Foreskin keratinocyte (primary cell): ENCODE measurements at places on chromosomes 2 and 18. TPM values are rescaled to one million over a fixed set of nuclear protein-coding genes. Genes with fewer than 3 reads are reported as not detected.

The C2orf66 gene
- 0.06 TPM in 2 replicates for polyA plus RNA-seq

The CHST9 gene
- polyA plus RNA-seq, result not detected in 2 replicates

The HOXD13 gene
- not detected in 2 replicates for polyA plus RNA-seq

The ACMSD gene
- not detected in 2 replicates for polyA plus RNA-seq

The CROCC2 gene
- polyA plus RNA-seq, result not detected in 2 replicates

The RELCH gene
- 3.6 and 4.6 TPM in 2 replicates for polyA plus RNA-seq

The IL18RAP gene
- not detected in 2 replicates for polyA plus RNA-seq

The RAX gene
- not detected in 2 replicates for polyA plus RNA-seq

The KIAA2012 gene
- not detected in 2 replicates for polyA plus RNA-seq

The ANO7 gene
- polyA plus RNA-seq, result 0.62 and 0.63 TPM in 2 replicates

The SRD5A2 gene
- not detected in 2 replicates for polyA plus RNA-seq

The FKBP1B gene
- polyA plus RNA-seq, result 20.3 and 23.6 TPM in 2 replicates

The ALKAL2 gene
- polyA plus RNA-seq, result not detected in 2 replicates

GRCh38 chr18:78238404-78239089 lies 741.1 kb upstream of the SALL3 start:
- DNase-seq, result no peak

- DNase-seq, result no peak
Measured at GRCh38 chr2:135311268-135311667, 219.8 kb downstream of the ZRANB3 start.

DNA sequence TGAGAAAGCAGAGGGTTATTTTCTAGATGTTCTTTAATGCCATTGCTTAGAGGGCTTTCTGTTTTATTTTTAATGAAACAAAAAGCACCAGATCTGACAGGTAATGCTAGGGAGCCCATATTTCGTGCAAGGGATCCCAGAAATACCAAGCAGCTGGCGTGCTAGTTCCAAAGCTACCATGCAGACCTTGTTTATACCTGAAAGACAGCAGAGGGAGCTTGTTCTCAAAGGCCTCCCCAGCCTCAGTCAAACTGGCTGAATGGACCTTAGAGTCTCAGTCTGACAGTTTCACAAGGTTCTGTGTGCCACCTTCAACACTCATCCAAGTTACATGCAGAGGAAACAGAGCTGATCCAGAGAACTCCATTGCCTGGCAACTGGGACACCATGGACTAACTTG lies 48.6 kb downstream of the GALNT14 start:
- DNase-seq, result no peak

DNA sequence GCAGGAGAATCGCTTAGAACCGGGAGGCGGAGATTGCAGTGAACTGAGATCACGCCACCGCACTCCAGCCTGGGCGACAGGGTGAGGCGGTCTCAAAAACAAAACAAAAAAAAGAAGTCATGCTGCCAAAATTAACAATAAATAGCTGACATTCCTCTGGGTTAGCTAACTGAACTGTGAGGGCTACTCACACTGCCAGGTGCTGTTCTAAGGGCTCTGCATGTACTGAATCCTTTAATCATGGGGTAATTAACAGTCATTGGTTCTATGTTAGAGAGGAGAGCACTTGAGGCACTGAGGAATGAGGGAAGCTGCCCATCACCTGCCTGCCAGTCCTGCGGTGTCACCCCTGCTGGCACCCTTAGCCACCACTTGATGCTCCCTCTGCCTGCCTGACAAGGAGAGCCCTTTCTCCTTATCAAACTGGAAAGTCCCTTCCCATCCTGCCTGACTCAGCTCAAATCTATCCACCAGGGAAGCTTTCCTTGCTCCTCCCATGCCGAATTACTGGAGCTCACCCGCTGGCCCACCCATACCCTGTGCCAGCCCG lies 73.0 kb upstream of the RIOK3 start:
- peak; percentile 49 for DNase-seq

DNA sequence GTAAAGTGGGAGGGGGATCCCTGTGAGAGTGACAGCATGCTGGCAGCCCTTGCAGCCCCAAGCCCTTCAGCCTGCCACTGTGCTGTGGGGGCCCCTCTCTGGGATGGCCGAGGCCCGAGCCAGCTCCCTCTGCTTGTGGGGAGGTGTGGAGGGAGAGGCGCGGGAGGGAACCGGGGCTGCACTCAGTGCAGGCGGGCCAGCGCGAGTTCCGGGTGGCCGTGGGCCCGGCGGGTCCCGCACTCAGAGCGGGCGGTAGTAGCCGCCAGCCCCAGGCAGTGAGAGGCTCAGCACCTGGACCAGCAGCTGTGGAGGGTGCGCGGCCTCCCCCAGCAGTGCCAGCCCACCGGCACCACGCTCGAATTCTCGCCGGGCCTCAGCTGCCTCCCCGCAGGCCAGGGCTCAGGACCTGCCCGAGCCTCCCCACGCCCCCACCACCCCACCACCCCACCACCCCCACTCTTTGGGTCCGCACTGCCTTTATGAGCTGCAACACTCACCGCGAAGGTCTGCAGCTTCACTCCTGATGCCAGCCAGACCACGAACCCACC lies 208.1 kb downstream of the CDH19 start:
- DNase-seq, result no peak

DNA sequence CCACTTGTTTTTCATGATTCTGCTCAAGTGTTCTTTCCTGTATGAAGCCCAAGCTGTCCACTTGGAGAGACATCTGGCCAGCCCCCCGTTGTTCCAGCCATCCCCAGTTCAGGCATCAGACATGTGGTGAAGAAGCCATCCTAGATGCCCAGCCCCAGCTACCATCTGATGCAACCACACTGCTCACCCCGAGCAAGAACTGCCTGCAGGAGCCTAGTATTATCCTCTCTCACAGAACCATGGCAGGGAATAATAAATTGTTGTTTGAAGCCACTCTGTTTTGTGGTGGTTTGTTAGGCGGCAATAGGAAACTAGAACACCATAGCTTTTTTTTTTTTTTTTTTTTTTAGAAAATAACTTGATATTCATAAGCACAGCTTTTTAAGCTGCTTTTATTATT lies 19.5 kb upstream of the DARS1 start:
- DNase-seq, result no peak

DNA sequence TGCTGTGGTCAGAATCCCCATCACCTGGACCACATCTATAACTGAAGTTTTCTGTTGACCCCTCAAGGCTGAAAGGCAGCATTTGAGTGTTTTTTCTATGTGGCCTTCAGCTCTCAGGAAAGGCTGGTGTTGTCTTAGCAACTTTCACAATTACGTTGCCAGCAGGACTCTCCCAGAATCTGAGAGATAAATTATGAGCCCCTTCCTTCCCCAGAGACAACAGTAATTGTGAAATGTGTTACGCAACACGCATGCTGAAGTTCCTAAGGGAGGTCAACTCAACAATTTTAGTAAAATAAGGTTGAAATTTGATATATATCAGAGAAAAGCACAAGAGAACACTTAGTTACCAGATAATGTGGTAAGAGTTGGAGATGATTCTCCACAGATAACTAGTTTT lies 216.5 kb upstream of the SLC8A1 start:
- DNase-seq, result no peak

DNA sequence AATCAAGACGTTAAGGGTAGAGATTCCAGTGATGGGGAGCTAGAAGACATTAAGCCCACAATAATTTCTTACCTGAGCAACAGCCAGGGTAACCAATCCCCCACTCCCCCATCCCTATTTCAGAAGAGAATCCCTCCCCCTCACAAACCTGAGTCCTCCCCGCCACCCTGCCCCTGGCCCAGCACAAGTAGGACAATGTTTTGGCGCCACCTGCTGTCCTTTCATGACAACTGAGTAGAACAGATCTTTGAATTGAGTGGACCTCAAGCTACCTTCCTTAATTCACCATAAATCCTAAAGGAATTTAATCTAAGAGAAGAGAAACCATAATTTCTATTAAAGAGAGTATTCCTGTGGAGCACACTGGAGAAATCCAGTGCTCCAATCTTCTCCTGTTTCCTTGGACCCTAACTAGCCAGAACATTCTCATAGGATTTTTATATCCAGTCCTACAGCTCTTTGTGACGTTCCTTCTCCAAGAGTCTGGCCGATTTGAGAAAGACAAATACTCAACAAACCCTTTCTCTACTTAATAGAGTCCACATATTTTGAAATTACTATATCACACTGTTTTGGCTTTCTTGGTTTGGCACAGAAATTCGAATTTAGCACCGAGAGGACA lies 41.1 kb downstream of the NHEJ1 start:
- peak; percentile 10 for DNase-seq

- no peak for DNase-seq
Measured at GRCh38 chr2:86791573-86791972, 860 bp upstream of the CD8A start.

- no peak for DNase-seq
Measured at GRCh38 chr2:96325041-96325883, at the start of gene ITPRIPL1. Gene ITPRIPL1, plus strand, starts transcription at chr2:96325317. Its CDS starts 523 bp downstream, at chr2:96325840.

DNA sequence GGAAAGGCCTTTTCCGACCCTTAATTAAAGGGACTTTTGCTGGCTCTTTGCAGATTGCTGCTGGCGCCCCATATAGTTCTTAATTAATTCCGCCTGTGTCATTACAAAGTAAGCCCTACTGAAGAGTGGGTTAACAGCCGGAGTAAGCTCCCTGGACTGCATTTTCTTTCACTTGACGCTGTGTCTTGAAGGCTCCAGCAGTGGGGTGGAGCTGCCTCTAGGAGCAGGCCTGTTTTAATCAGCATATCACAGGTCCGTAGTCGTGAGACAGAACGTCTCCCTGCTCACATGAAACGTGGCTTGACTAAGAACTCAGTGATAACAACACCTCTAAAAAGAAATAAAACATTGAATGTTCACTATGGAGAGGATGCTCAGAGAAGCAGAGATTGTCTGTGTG lies 329.9 kb upstream of the RAB12 start:
- no peak for DNase-seq

DNA sequence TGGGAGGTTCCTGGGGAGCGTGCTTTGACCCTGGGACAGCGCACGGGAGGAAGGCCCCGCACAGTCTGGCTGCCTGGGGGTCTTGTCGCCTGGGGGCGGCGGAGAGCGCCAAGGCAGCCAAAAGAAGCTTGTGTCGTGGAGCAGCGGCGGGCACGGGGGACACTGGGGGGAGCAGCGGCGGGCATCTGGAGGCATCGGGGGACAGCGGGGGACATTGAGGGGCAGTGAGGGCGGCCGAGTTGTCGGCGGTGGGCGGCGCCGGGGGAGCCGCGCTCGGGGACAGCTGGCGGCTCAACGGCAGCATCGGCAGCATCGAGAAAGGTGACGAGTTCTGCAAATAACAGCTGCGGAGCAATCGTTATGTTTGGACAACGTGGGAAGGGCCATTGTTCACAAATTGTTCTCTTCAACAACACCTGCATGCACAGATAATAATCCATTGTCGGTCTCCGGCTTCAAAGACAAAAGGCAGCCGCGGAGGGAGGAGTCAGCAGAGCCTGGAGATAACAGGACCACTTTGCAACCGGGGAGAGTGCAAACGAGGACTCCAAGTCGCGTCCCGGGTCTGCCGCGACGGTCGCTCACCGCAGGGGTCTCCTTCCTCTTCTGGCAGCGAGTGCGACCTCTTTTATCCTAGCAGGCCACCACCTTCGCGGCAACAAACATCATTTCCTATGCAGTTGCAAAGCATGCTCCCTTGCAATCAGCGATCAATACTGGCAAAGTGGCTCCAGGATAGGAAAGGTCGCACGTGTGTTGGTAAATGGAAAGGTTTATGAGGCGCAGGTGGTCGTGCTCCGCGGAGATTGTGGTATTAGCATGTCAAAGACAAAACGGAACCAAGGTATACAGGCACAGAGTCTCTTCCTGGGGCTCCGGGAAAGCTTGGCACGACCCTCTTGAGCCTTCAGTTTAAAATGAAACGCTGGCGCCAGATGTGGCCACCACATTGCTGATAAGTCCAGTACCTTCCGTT lies 132.3 kb upstream of the DLX2 start:
- DNase-seq, result no peak

GRCh38 chr2:136139631-136140030 lies 21.7 kb upstream of the CXCR4 start:
- no peak for DNase-seq

- no peak for DNase-seq
Measured at GRCh38 chr18:62277045-62277444, 48.1 kb upstream of the TNFRSF11A start.

DNA sequence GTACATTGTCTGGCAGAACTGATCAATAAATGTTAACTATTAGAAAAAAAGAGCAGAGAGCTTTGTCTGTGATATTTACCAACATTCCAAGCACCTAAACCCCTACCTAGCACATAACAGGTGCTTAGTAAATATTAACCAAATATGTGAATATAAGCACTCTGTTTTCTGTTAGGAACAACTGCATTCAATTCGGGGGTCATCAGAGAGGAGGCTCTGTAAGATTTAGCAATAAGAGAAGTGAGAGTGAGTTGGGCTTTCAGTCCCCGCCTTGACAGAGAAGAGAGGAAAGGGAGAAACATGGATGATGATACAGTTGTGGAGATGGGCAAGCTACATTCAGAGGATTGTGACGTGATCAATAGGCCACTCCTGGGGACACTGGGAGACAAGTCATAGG lies 47.7 kb downstream of the MYOM1 start:
- no peak for DNase-seq

- DNase-seq, result peak; percentile 94
Measured at GRCh38 chr2:46097714-46098480, 199.3 kb upstream of the EPAS1 start.

GRCh38 chr2:240127911-240128607 lies 8.0 kb downstream of the COPS9 start:
- no peak for DNase-seq

GRCh38 chr2:85415980-85416650 lies 2.4 kb upstream of the SH2D6 start:
- no peak for DNase-seq

- no peak for DNase-seq
Measured at GRCh38 chr2:209382775-209383174, 41.1 kb upstream of the MAP2 start.

- no peak for DNase-seq
Measured at GRCh38 chr2:176934131-176934530, 278.5 kb upstream of the HNRNPA3 start.

DNA sequence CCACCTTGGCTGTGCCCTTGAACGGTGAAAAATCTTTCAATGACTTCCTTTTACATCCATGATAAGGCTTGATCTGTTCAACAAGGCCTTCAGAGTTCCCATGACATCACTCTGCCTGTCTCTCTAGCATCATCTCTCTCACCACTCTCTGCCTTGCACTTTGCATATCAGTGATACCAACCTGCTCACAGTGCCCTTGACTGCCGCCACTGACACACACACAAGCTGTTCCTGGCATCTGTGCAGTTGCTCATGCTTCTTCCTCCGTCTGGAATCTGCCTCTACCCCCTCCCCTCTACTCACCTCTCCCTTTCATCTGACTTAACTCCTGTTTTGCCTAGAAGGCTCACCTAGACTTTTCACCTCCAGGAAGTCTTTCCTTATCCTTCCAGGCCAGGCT lies 79.1 kb upstream of the SEC11C start:
- no peak for DNase-seq

- no peak for DNase-seq
Measured at GRCh38 chr2:74374509-74375205, 5.5 kb downstream of the DCTN1 start.
